ENCODE measurements at places on chromosomes 1 and 21.

- no peak for DNase-seq
Measured at GRCh38 chr1:31860581-31860980, 44.8 kb upstream of the SPOCD1 start.

GRCh38 chr1:177645491-177646190 is 324.2 kb downstream of the SEC16B start:
- no peak for DNase-seq

- DNase-seq: no peak
Measured at GRCh38 chr1:87794788-87795614, 466.3 kb downstream of the LMO4 start.

- DNase-seq: no peak
Measured at GRCh38 chr1:81111818-81112217, 688.9 kb upstream of the ADGRL2 start.

DNA sequence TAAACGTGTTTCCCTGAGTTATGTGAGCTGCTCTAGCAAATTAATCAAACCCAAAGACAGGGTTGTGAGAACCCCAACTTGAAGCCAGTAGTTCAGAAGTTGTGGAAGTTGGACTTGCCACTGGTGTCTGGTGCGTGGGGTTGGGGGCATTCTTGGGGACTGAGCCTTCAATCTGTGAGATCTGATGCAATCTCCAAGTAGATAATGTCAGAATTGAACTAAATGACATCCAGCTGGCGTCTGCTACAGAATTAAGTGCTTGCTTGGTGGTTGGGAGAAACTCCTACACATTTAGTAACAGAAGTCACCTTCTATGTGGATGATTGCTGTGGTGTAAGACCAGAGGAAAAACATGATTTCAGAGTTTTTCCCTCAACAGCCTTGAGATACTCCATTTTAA is 207.4 kb downstream of the FGGY start:
- no peak for DNase-seq

DNA sequence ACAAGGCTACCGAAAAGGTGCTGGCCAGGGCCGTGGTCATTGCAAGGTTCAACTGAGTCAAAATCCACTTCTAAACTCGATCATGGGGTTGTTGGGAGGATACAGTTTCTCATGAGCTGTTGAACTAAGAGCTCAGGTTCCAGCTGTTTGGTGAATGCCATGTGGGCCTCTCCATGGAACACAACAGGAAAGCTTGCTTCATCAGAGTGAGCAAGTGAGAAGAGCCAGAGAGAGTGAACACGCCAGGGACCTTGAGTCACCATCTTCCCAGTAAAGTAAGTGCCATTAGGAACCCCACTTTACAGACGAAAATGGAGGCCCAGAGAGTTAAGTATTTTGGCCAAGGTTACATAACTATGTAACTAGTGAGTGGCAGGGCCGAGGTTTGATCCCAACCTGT is 475.1 kb upstream of the VAMP3 start:
- no peak for DNase-seq

GRCh38 chr1:199152676-199153075 is 513.8 kb downstream of the PTPRC start:
- DNase-seq: no peak

DNA sequence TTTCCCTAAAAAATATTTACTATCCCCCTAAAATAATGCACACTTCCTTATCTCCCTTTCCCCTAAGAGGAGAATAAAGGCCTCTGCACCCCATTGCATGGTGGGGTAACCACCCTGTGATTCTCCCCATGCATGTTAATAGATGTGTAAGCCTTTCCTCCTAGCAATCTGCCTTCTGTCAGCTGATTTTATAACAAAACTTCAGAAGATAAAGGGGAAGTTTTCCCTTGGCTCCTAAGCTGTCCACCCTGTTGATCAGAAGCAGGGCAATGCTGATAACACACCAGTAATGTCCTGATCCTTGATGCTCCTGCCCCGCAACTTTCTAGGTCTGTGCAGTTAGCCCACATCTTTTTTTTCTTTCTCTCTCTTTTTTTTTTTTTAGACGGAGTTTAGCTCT is 11.4 kb upstream of the RNF187 start:
- DNase-seq: no peak

GRCh38 chr1:111190931-111191451 is 9.5 kb downstream of the DENND2D start:
- DNase-seq: no peak

GRCh38 chr1:90371448-90371813 is 345.7 kb downstream of the BARHL2 start:
- no peak for DNase-seq

- DNase-seq: no peak
Measured at GRCh38 chr1:201740086-201740541, 88.8 kb upstream of the IPO9 start.

- DNase-seq: no peak
Measured at GRCh38 chr1:33307494-33307864, 13.4 kb downstream of the A3GALT2 start.

DNA sequence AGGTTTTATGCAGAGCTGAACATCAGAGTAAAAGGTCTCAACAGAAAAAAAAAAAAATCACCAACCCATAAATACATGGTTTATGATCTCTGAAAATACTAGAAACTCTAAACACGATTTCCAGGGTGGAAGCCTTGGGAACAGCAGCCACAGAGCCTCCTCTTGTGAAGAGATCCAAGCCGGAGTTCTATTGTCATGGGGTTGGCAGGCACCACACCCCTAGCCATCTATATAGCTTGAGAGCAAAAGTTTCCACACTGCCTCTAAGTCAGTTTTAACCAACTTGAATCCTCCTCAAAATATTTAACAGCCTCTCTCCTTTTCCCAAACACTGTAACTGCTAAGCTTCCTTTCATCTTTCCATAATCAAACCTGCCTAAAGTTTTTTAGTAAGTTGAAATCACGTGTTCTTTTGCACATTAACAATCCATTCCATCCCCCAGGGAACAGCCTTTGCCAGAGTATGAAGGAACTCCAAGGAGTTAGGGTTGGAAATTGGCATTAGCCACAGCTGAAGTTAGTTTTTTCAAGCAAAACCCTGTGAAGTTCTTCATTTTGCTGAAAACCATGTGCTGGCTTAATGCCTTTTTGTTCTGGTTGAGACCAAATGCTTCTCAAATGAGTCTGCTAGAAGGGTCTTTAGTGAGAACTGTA is 13.8 kb upstream of the SEC16B start:
- DNase-seq: no peak

DNA sequence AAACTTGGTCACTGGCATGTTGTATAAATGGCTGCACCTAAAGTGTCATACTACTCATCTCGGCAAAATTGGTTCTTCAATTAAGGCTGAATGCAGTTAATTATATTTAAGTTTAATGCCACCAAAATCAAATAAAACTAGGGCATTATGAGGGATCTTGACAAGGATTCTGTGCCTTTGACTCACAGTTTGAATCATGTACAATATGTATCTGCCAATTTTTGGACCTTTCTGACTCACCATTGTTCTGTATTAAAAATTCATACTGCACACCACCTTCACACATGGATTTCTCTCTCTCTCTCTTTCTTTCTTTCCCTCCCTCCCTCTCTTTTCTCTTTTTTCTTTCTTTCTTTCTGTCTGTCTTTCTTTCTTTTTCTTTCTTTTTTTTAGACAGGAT is 14.1 kb upstream of the STXBP3 start:
- DNase-seq: no peak

GRCh38 chr1:225712391-225712790 is 59.5 kb upstream of the ENAH start:
- DNase-seq: no peak

All from stimulated activated CD4-positive, alpha-beta T cell treated with anti-CD3 and anti-CD28 coated beads, Interleukin-2, amount 100 ng/mL, for 4 hours (primary cell).